ENCODE measurements at places on chromosomes 1 and 21.

GRCh38 chr1:9180111-9180819, 51.4 kb upstream of the GPR157 start:
- H3K4me3 ChIP-seq: no peak overlapping the region
- DNase-seq: no peak
- no peaks in the 10 kb centered on the region for H3K36me3 ChIP-seq
- H3K27ac ChIP-seq: no peak overlapping the region

DNA sequence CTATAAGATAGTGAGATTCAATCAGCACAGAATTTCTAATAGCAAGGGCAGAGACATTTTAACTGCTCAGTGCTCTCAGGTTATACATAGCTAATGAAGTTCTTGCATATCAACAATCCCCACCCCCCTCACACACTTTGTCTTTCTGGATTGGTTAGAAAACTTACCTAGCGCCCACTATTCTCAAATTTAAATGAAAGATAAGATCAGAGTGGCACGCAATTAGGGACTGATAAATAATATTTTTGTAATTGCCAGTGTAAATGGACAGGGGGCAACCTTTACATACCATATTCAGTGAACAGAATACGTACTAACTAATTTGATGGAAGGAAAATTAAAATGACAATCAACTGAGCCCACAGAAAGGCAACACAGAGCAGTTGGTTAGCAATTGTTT, 11.7 kb downstream of the SELL start:
- H3K4me1 ChIP-seq: no peaks in the 10 kb centered on the region
- no peaks in the 10 kb centered on the region for H3K27me3 ChIP-seq
- DNase-seq: no peak
- no peak overlapping the region for H3K4me3 ChIP-seq
- no peak overlapping the region for H3K27ac ChIP-seq

DNA sequence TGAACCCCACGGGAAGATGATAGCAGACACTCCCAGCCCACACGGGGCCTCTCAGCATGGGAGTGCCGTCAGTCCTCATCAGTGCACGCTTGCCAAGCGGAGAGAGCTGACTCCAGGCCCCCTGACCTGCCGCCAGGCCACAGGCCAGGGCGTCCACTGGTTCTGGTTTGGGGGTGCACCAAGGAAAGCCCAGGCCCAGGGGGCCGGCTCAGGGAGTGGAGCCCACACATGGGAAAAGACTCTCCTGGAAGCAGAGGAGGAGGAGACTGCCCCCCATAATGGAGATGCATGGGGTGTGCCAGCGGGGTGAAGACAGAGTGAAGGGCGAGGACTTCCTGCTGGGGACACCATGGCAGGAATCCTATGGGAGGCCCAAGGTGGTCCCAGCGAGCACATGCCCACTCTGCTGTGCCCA, 6.4 kb downstream of the TRIM11 start:
- no peak for DNase-seq
- H3K27me3 ChIP-seq: no peaks in the 10 kb centered on the region
- H3K27ac ChIP-seq: no peak overlapping the region
- peaks cover 6% of the 10 kb centered on the region for H3K4me1 ChIP-seq

DNA sequence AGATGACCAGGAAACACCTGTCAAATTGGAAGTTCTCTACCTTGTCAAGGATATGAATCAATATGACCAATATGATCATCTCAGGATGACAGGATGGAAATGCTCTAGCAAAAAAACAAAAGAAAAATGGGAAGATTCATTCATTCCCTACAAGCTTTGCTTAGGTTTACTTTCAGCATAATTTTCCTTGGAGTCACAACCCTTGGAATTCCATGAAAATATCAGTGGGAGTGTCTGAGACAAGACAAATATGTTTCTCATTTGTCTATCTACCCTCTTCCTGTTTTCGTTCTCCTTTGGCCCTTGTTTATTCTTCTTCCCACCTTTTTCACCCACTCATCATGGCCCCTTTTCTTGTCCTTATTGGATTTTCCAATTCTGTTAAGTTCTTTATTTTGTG, 50.6 kb downstream of the COLGALT2 start:
- H3K4me3 ChIP-seq: no peak overlapping the region
- H3K4me1 ChIP-seq: no peaks in the 10 kb centered on the region
- H3K27me3 ChIP-seq: no peaks in the 10 kb centered on the region
- no peak for DNase-seq

- H3K4me1 ChIP-seq: no peaks in the 10 kb centered on the region
- no peak for DNase-seq
Observed at GRCh38 chr21:27837936-27838335, 871.0 kb upstream of the ADAMTS5 start.

DNA sequence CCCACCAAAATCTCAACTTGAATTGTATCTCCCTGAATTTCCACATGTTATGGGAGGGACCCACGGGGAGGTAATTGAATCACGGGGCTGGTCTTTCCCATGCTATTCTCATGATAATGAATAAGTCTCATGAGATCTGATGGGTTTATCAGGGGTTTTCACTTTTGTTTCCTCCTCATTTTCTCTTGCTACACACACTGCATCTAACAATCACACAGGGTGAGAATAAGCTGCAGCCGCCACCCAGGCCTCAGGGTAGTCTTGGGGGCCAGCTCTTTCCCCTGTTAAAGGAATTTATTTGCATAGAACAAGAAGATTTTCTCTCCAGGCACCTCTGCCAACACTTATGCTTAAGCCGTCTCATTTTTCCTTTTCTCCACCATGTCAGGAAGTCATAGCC, 26.0 kb upstream of the GBP6 start:
- H3K27me3 ChIP-seq: no peaks in the 10 kb centered on the region
- H3K27ac ChIP-seq: no peak overlapping the region
- no peak for DNase-seq
- H3K36me3 ChIP-seq: no peaks in the 10 kb centered on the region
- H3K4me1 ChIP-seq: no peaks in the 10 kb centered on the region
- no peak overlapping the region for H3K4me3 ChIP-seq

GRCh38 chr1:153251988-153252387, 7.5 kb upstream of the LORICRIN start:
- no peak for DNase-seq
- no peaks in the 10 kb centered on the region for H3K36me3 ChIP-seq
- H3K27ac ChIP-seq: no peak overlapping the region
- H3K27me3 ChIP-seq: no peaks in the 10 kb centered on the region

DNA sequence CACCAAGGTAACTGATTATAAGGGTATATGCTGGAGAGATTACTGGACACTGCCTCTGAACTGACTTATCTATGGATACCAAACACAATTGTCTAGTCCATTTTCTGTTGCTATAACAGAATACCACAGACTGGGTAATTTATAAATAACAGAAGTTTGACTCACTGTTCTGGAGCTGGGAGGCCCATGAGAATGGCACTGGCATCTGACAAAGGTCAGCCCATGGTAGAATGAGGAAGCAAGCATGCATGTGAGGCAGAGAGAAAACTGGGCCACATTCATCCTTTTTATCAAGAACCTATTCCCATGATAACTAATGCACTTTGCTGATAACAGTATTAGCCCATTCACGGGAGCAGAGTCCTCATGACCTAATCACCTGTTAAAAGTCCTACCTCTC, 37.4 kb downstream of the FCER1A start:
- DNase-seq: no peak
- no peak overlapping the region for H3K27ac ChIP-seq
- H3K4me3 ChIP-seq: no peak overlapping the region
- no peaks in the 10 kb centered on the region for H3K27me3 ChIP-seq
- H3K36me3 ChIP-seq: no peaks in the 10 kb centered on the region
- H3K4me1 ChIP-seq: no peaks in the 10 kb centered on the region

DNA sequence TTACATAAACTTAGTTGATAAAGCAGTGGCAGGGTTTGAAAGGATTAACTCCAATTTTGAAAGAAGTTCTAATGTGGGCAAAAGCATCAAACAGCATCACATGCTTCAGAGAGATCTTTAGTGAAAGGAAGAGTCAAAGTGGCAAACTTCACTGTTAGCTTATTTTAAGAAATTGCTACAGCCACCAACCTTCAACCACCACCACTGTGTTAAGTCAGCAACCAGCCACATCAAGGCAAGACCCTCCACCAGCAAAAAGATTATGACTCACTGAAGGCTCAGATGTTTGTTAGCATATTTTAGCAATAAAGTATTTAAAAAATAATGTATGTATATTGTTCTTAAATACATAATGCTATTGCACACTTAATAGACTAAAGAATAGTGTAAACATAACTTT, 21.3 kb upstream of the MAGI3 start:
- no peaks in the 10 kb centered on the region for H3K36me3 ChIP-seq
- no peak overlapping the region for H3K27ac ChIP-seq
- no peak overlapping the region for H3K4me3 ChIP-seq
- H3K27me3 ChIP-seq: no peaks in the 10 kb centered on the region
- H3K4me1 ChIP-seq: no peaks in the 10 kb centered on the region

GRCh38 chr1:190168116-190168892, 309.4 kb downstream of the BRINP3 start:
- H3K4me3 ChIP-seq: no peak overlapping the region
- H3K27ac ChIP-seq: no peak overlapping the region
- H3K36me3 ChIP-seq: no peaks in the 10 kb centered on the region
- DNase-seq: no peak
- no peaks in the 10 kb centered on the region for H3K27me3 ChIP-seq
- H3K4me1 ChIP-seq: no peaks in the 10 kb centered on the region

DNA sequence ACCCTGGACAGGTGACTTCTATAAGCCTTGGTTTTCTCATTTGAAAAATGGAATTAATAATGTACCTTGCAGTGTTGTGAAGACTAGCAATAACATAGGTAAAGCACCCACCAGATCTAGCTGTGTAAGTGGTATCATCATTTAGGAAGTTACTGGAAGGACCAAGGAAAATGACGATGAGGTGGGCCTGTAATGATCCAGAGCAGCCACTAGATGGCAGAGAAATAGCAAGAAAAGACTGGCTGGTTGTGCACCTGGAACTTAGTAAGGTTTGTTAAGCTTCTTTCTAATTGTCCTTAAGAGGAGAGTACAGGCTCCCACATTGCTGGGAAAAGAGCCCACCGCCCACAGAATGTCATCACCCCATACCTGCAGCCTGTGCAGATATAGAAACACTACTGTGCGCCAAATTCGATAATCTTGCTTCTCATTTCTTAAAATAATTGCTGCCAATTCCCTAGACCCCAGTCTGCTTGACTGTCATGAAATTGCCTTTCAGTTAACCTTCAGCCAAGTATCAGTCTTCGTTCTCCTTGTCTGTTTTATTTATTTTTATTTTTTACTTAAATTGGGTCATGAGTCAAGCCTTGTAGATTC, 37.2 kb downstream of the WNT4 start:
- no peak overlapping the region for H3K27ac ChIP-seq
- H3K36me3 ChIP-seq: peaks cover 2% of the 10 kb centered on the region
- no peaks in the 10 kb centered on the region for H3K27me3 ChIP-seq
- H3K4me3 ChIP-seq: no peak overlapping the region
- no peak for DNase-seq
- no peaks in the 10 kb centered on the region for H3K4me1 ChIP-seq

- H3K4me1 ChIP-seq: no peaks in the 10 kb centered on the region
- H3K4me3 ChIP-seq: no peak overlapping the region
- no peaks in the 10 kb centered on the region for H3K27me3 ChIP-seq
- H3K36me3 ChIP-seq: no peaks in the 10 kb centered on the region
Observed at GRCh38 chr1:244205171-244205570, 154.1 kb downstream of the ZBTB18 start.

Data from liver (tissue), 10 donors.